ENCODE measurements at places on chromosomes 5 and 9.

DNA sequence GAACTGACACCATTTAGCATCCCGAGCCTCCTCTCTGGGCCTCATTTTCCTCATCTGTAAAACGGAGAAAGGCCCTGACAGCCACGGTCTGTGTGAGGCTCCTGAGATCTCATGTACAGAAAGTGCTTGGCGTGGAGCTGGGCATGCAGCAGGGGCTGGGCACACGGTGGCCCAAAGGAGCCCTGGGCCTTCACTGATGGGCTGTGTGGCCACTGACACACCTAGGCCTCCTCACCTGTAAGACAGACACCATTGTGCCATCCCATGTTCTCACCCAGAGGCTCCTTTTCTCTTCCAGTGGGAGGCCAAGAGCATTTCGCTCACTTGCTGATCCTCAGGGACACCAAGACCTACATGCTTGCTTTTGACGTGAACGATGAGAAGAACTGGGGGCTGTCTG, 1.6 kb downstream of the ORM1 start:
- DNase-seq: no peak

- no peak for DNase-seq
Measured at GRCh38 chr9:129404621-129405020, 216.3 kb downstream of the C9orf50 start.

DNA sequence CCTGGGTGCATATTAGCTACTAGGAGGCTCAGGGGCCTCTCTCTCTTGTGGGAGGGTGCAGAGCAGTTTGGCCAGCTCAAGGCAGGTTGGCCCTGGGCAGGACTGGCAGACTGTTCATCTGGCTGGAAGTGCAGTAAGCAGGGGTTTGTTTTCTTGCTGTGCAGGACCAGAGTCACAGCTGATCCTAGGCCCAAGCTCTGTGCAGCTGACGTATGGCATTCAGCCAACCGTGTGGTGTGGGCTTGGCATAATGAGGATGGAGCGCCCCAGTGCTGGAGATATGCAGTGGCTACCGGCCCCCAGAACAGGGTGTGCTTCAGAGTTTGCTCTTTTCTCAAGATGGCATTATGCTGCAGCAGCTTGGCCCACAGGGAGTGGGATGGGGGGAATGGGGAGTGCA, 31.0 kb upstream of the PHF24 start:
- DNase-seq: no peak

GRCh38 chr9:87742813-87743428, 17.0 kb downstream of the CTSL start:
- no peak for DNase-seq

- no peak for DNase-seq
Measured at GRCh38 chr5:77937015-77937908, 161.1 kb upstream of the TBCA start.

All from non-pigmented ciliary epithelial cell (primary cell).